ENCODE measurements at places on chromosomes 5 and 9. TPM values are rescaled to one million over a fixed set of nuclear protein-coding genes. Genes with fewer than 3 reads are reported as not detected.

DNA sequence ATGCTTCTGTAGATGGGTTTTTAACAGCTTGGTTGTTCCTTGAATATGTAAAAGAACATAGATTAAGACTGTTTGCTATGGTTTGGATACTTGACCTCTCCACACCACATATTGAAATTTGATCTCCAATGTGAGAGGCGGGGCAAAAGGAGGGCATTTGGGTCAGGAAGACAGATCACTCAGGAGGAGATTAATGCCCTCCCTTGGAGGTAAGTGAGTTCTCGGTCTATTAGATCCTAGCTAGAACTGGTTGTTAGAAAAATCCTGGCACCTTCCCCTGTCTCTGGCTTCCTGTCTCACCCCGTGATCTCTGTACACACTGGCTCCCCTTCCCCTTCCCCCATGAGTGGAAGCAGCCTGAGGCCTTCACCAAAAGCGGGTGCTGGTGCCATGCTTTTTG, 281.1 kb upstream of the ANKRD55 start:
- no peak for DNase-seq

GRCh38 chr5:68274847-68275651, 59.5 kb downstream of the PIK3R1 start:
- DNase-seq: no peak

GRCh38 chr5:23314827-23315226, 192.6 kb upstream of the PRDM9 start:
- no peak for DNase-seq

- DNase-seq: no peak
Measured at GRCh38 chr5:1468629-1469527, 23.6 kb upstream of the SLC6A3 start.

- DNase-seq: no peak
Measured at GRCh38 chr9:88551546-88552137, 16.7 kb downstream of the NXNL2 start.

DNA sequence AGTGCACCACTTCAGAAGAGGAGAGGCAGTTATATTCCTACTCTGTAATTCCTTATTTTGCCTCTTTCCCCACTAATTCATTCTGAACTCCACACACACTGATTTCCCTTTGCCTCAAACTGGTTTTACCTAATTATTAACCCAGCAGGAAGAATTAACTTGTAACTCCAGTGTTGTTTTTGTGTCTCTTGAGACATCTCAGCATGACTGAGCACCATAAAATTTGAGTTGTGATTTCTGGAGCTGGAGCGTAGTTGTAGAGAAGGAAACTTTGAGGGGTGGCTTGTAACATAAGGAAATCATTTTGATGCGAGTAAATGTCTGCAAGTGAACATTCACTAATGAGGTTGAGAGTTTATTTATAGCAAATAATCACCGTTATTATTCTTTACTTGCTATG, 265.2 kb downstream of the TMEM38B start:
- no peak for DNase-seq

Gene ABO
- total RNA-seq: not detected

Gene NUTM2F
- total RNA-seq: not detected

Gene KIF24
- total RNA-seq: 2.5 TPM

Gene IL11RA
- 3.3 TPM for total RNA-seq
